Left ventricle myocardium inferior (tissue), 1 donor: ENCODE measurements at places on chromosomes 5 and 9.

- no peaks in the 10 kb centered on the region for H3K36me3 ChIP-seq
- H3K27ac ChIP-seq = no peak overlapping the region
- no peaks in the 10 kb centered on the region for H3K27me3 ChIP-seq
- DNase-seq = no peak
- H3K4me3 ChIP-seq = no peak overlapping the region
Observed at GRCh38 chr5:81192373-81192750, 40.8 kb upstream of the CKMT2 start.

GRCh38 chr5:150406723-150407095, 6.0 kb downstream of the CD74 start:
- peaks cover 16% of the 10 kb centered on the region for H3K36me3 ChIP-seq
- DNase-seq = no peak
- H3K27me3 ChIP-seq = no peaks in the 10 kb centered on the region
- no peak overlapping the region for H3K4me3 ChIP-seq
- H3K27ac ChIP-seq = peak overlapping the region; percentile 89
- H3K4me1 ChIP-seq = peaks cover 56% of the 10 kb centered on the region

DNA sequence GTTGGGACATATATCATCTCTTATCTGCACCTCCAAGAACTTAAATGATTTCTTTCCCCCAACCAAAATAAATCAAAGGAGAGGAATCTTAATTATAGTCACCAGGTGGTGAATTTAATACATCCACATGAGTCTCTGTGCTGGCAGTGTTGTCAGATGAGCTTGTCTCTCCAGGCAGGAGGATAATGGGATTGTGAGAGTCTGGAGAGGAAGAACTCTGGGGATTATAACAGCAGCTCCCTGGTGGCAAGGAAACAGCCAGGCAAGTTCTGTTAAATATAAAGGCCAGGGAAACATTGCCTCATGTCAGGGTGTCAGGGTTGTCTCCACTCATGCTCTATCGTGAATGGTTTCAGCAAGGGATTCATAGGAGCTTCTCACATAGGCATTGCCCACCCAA, 80.8 kb downstream of the TLR4 start:
- no peak overlapping the region for H3K27ac ChIP-seq
- no peaks in the 10 kb centered on the region for H3K36me3 ChIP-seq
- no peak for DNase-seq

- H3K4me1 ChIP-seq = no peaks in the 10 kb centered on the region
- H3K27ac ChIP-seq = no peak overlapping the region
- no peak for DNase-seq
- H3K36me3 ChIP-seq = no peaks in the 10 kb centered on the region
Observed at GRCh38 chr5:171223927-171224326, 85.1 kb upstream of the TLX3 start.

GRCh38 chr5:38846379-38847011, 683 bp downstream of the OSMR start:
- peaks cover 59% of the 10 kb centered on the region for H3K4me1 ChIP-seq
- H3K36me3 ChIP-seq = peaks cover 23% of the 10 kb centered on the region
- DNase-seq = no peak
- peaks cover 44% of the 10 kb centered on the region for H3K27me3 ChIP-seq

DNA sequence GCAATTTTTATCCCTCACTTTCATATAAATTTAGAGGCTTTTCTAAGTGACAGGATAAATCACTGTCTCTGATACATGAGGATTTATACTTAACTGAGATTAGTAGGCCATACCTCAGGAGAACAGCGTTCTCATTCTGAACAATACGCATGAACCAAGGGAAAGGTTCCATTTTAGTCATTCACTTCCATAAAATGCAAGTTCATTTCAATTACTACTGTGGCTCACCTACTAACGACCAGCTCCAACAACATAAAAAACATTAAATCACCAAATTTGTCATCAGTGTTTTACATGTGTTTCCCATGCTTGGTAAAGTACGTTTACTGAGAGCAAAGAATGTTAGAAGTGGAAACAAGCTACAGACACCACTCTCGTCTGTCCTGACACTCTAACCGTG, 67.4 kb downstream of the EFNA5 start:
- no peak overlapping the region for H3K4me3 ChIP-seq
- H3K27me3 ChIP-seq = no peaks in the 10 kb centered on the region
- no peak for DNase-seq
- no peaks in the 10 kb centered on the region for H3K36me3 ChIP-seq
- peak overlapping the region; percentile 19 for H3K27ac ChIP-seq

DNA sequence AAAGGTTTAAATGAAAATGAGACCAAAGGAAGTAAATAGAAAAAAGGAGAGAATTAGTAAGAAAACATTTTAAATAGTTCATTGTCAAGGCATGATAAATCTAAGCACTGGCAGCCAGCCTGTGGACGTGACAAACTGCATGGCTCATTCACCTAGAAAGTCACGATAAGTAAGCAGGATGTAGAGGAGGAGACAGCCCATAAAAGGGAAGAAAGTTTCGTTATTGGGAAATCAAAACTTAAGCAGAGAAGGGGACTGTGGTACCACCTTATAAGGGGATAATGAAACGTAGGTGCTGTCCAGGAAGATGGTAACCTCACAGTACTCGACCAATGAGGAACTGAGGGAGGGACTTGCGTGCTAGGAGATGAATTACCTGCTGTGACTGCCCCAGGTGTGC, 494.5 kb upstream of the GRAMD2B start:
- no peaks in the 10 kb centered on the region for H3K27me3 ChIP-seq
- no peak for DNase-seq
- H3K4me1 ChIP-seq = no peaks in the 10 kb centered on the region
- no peak overlapping the region for H3K4me3 ChIP-seq

- H3K4me3 ChIP-seq = no peak overlapping the region
- H3K4me1 ChIP-seq = no peaks in the 10 kb centered on the region
- no peak for DNase-seq
Observed at GRCh38 chr5:22596404-22596970, 256.7 kb downstream of the CDH12 start.

- no peaks in the 10 kb centered on the region for H3K27me3 ChIP-seq
- H3K4me3 ChIP-seq = no peak overlapping the region
- DNase-seq = no peak
- H3K27ac ChIP-seq = no peak overlapping the region
- H3K4me1 ChIP-seq = peaks cover 40% of the 10 kb centered on the region
- peaks cover 17% of the 10 kb centered on the region for H3K36me3 ChIP-seq
Observed at GRCh38 chr5:171907725-171908343, 98.6 kb downstream of the FBXW11 start.

GRCh38 chr5:79568632-79569190, 43.5 kb upstream of the TENT2 start:
- H3K27ac ChIP-seq = no peak overlapping the region
- H3K27me3 ChIP-seq = no peaks in the 10 kb centered on the region
- no peaks in the 10 kb centered on the region for H3K36me3 ChIP-seq
- no peak overlapping the region for H3K4me3 ChIP-seq

DNA sequence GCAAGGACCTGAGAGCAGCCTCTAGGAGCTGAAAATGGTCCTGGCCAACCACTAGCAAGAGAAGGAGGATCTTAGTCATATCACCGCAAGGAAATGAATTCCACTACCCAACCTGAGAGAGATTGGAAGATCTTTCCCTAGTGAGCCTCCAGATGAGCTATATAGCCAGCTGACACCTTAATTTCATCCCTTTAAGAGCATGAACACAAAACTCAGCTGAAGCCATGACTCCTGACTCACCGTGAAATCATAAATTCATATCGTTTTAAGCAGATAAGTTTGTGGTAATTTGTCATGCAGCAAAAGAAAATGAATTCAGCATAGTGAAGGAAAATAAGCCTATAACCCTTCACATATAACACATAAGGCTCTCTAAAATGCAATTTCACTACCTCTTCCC, 23.5 kb downstream of the MAPKAP1 start:
- H3K27ac ChIP-seq = no peak overlapping the region
- no peak for DNase-seq
- H3K4me1 ChIP-seq = peaks cover 11% of the 10 kb centered on the region
- H3K36me3 ChIP-seq = no peaks in the 10 kb centered on the region

- H3K4me1 ChIP-seq = peaks cover 11% of the 10 kb centered on the region
- H3K4me3 ChIP-seq = no peak overlapping the region
- H3K27me3 ChIP-seq = no peaks in the 10 kb centered on the region
- no peak for DNase-seq
Observed at GRCh38 chr5:87015901-87016300, 251.8 kb upstream of the RASA1 start.

DNA sequence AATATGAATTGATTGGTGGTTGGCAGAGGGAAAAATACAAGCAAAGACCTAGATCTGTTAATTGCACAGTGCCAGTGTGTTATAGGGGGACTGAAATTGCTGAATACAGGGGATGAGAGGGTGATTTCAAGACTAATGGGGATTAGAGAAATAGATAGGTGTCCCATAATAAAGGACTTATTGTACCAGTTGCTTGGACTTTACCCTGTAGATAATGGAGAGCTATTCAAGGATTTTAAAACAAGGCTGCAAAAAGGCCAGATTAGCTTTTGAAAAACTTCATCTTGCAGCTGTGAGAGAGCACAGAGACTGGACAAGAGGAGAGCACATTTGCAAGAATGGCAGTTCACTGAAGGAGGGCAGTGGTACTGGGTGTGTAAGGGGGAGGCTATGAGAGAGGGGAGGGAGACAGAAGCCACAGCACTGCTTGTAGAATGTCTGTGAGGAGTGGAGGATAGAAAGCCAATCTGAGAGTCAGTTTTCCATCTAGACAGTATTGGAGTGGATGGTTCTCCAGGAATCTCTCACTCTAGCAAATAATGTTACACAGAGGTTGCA, 28.8 kb upstream of the SCAMP1 start:
- H3K27me3 ChIP-seq = no peaks in the 10 kb centered on the region
- H3K4me1 ChIP-seq = no peaks in the 10 kb centered on the region
- H3K36me3 ChIP-seq = no peaks in the 10 kb centered on the region
- H3K27ac ChIP-seq = no peak overlapping the region
- no peak for DNase-seq

DNA sequence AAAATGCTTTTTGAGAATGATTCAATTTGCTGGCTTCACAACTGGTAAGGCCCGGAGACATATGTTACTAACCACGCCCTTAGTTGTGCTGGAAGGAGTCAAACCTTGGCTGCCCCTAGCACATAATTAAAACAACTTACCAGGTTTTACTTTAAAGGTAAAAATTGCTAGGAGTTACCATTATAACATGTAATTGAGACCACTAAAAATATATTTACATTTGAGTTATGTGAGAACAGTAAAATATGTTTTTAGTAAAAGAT, 435.6 kb upstream of the CDH9 start:
- no peaks in the 10 kb centered on the region for H3K27me3 ChIP-seq
- DNase-seq = no peak
- peak overlapping the region; percentile 46 for H3K4me3 ChIP-seq
- H3K4me1 ChIP-seq = no peaks in the 10 kb centered on the region
- H3K36me3 ChIP-seq = no peaks in the 10 kb centered on the region

DNA sequence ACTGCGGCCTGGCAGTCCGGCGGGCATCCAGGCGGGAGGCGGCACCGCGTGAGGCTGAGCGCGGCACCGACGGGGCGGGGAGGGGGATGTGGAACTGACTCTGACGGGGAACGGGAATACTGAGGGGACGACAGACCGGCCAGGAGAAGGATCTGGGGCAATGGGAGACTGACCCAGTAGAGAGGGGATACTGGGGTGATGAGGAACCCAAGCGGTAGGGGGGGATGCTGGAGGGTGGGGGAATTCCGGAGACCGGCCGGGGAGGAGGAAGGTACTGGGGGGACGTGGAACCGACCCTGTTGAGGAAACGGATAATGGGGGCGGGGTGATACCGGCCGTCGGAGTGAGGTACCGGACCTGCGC, 423 bp downstream of the IPPK start:
- H3K4me3 ChIP-seq = peak overlapping the region; percentile 91
- H3K36me3 ChIP-seq = peaks cover 10% of the 10 kb centered on the region
- no peak for DNase-seq
- H3K27ac ChIP-seq = peak overlapping the region; percentile 98

DNA sequence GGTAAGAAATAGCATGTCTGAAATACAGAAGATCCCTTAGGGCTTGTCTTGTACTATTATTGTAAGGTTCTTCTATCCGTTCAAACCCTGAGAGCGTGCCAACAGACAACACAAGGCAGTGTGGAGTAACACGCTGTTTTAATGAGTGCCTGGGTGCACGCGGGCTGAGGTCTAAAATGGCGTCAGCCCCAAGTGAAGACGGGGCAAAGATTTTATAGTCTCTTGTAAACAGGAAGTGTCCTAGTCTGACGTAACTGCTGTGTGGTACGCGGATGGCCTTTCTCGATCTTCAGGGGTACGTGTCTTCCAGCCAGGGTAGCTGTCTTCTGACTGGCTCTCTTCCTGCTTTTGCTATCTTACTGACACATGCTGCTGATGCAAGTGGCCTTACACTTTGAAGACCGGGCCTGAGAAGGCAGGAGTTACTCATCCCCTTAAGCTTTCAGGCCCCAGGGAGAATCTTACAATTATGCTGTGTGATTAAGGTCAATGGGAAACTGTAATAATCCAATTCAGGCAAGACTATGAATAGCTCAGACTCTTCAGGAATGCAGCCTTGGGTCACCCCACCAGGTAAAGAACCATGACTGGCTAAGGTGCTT, 1812.0 kb upstream of the CDH9 start:
- H3K36me3 ChIP-seq = no peaks in the 10 kb centered on the region
- H3K4me1 ChIP-seq = no peaks in the 10 kb centered on the region
- no peak overlapping the region for H3K27ac ChIP-seq
- no peak overlapping the region for H3K4me3 ChIP-seq

GRCh38 chr5:124973661-124974060, 227.2 kb upstream of the ZNF608 start:
- no peak overlapping the region for H3K27ac ChIP-seq
- H3K36me3 ChIP-seq = no peaks in the 10 kb centered on the region
- DNase-seq = no peak
- no peaks in the 10 kb centered on the region for H3K4me1 ChIP-seq
- no peak overlapping the region for H3K4me3 ChIP-seq

- no peaks in the 10 kb centered on the region for H3K4me1 ChIP-seq
- H3K27me3 ChIP-seq = no peaks in the 10 kb centered on the region
- no peak for DNase-seq
Observed at GRCh38 chr5:9222054-9222976, 323.6 kb downstream of the SEMA5A start.

- no peaks in the 10 kb centered on the region for H3K27me3 ChIP-seq
- no peak overlapping the region for H3K27ac ChIP-seq
- H3K36me3 ChIP-seq = no peaks in the 10 kb centered on the region
- H3K4me3 ChIP-seq = no peak overlapping the region
Observed at GRCh38 chr9:88936668-88937067, 54.6 kb upstream of the S1PR3 start.

- no peaks in the 10 kb centered on the region for H3K27me3 ChIP-seq
- peak overlapping the region; percentile 82 for H3K27ac ChIP-seq
- peak overlapping the region; percentile 42 for H3K4me3 ChIP-seq
- no peaks in the 10 kb centered on the region for H3K36me3 ChIP-seq
Observed at GRCh38 chr9:124780060-124780756, 3.3 kb downstream of the OLFML2A start.

GRCh38 chr9:14281136-14281795, 32.7 kb downstream of the NFIB start:
- H3K27me3 ChIP-seq = no peaks in the 10 kb centered on the region
- H3K36me3 ChIP-seq = no peaks in the 10 kb centered on the region
- H3K4me1 ChIP-seq = peaks cover 96% of the 10 kb centered on the region
- peak overlapping the region; percentile 34 for H3K27ac ChIP-seq
- H3K4me3 ChIP-seq = no peak overlapping the region

- DNase-seq = no peak
- peaks cover 47% of the 10 kb centered on the region for H3K36me3 ChIP-seq
- H3K27me3 ChIP-seq = no peaks in the 10 kb centered on the region
- no peak overlapping the region for H3K4me3 ChIP-seq
- no peak overlapping the region for H3K27ac ChIP-seq
Observed at GRCh38 chr5:37723162-37723961, 116.5 kb downstream of the GDNF start.

GRCh38 chr5:131637694-131638093, 2.7 kb upstream of the RAPGEF6 start:
- no peaks in the 10 kb centered on the region for H3K36me3 ChIP-seq
- DNase-seq = no peak
- H3K4me3 ChIP-seq = no peak overlapping the region
- H3K27ac ChIP-seq = no peak overlapping the region
- peaks cover 35% of the 10 kb centered on the region for H3K4me1 ChIP-seq
